Pons (tissue), 1 donor: ENCODE measurements at places on chromosomes 5 and 9.

GRCh38 chr9:129590466-129590865 is 30.4 kb downstream of the C9orf50 start:
- DNase-seq: no peak

GRCh38 chr5:138438003-138438723 is 694 bp upstream of the REEP2 start:
- no peak for DNase-seq

DNA sequence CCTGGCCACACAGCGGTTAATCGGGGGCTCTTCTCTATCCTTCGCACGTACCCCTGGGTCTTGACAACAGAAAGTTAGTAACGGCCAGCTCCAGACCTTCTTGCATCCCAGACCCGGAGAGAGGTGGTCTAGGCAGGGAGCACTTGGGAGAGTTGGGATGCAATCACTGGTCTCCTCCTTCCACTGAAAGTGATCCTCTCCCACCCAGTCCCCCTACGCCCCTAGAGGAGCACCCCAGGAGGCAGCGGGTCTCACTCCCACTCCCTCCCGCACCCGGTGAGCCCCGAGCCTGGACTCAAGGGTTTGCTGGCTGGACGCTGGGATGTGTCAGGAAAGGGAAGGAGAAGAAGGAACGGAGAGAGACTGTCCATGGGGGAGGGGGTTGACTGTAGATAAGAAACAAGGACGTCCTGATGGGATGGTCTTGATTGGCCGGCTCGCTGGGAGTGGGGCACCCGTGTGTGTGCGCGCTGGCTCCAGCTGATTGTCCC is 2.0 kb downstream of the RORB start:
- DNase-seq: no peak

- no peak for DNase-seq
Measured at GRCh38 chr5:16880547-16880946, 55.5 kb downstream of the MYO10 start.

DNA sequence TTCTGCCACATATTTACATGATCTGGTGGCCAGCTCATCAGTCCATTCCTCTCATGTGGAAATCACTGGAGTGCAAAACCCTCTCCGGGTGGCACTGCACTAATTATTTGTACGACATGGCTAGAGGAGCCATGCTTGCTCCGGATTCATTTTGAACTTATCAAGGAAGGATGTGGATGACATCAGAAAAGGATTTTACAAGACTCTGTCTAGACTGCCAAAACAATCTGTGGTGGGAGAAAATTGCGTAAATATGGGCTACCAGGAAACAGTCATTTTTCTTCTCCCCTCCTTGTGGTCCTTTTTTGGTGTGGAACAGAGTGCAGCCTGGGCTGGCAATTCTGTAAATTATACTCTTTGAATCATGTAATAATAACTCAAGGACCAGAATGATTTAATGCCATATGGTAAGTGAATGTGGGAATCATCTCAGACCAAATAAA is 123.4 kb upstream of the IFNE start:
- no peak for DNase-seq

DNA sequence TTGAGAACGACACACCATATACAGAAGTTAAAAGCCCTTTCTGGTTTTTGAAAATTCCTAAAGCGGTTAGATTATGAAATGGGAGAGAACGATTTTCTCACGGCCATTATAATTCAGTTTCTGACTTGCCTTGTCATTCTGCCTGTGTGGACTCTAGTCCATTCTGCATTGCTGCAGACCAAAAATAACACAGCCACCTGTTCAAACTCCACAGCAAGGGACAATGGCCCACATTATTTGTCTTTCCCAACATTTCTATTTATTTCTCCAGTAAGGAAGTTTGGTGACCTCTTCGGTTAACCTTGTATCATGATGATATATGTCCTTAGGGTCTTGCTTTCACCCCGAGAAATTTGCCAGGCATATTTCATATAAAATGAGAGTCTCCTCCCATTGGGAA is 497.7 kb downstream of the BRINP1 start:
- no peak for DNase-seq

GRCh38 chr5:168214071-168214470 is 77.4 kb upstream of the WWC1 start:
- DNase-seq: no peak

DNA sequence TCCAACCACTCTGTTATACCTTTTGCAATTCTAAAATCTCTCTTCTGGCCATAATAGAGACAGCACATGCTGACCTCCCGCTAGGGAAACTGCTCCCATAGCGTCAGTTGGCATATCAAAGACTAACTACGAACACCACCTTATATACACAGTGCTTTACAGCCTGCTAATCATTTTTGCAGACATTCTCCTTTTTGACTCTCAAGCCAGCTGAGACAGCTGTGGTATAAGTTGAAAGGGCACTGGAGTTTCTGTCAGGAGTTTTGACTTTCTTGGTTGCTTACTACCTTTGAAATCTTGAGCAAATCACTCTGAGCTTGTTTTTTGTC is 160.2 kb upstream of the TBCA start:
- no peak for DNase-seq

GRCh38 chr5:6745706-6746222 is 32.5 kb downstream of the TENT4A start:
- DNase-seq: peak; percentile 49

DNA sequence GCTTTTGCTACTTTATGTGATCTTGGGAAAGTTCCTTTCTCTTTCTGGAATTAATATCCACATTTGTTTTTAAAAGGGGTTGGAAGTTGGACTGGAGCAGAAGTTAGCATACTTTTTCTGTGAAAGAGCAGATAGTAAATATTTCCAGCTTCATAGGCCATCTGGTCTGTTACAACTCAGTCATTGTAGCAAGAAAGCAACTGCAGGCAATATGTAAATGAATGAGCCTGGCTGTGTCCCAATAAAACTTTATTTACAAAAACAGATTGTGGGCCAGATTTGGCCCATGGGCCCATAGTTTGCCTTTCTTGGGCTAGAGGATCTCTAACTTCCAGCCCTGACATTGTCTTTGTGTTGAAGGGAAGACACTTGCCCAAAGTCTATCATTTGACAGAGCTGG is 104.4 kb downstream of the ACTL7B start:
- DNase-seq: no peak

GRCh38 chr5:17302106-17302505 is 84.7 kb downstream of the BASP1 start:
- DNase-seq: no peak

- no peak for DNase-seq
Measured at GRCh38 chr5:59354274-59354673, 539.3 kb downstream of the PDE4D start.

DNA sequence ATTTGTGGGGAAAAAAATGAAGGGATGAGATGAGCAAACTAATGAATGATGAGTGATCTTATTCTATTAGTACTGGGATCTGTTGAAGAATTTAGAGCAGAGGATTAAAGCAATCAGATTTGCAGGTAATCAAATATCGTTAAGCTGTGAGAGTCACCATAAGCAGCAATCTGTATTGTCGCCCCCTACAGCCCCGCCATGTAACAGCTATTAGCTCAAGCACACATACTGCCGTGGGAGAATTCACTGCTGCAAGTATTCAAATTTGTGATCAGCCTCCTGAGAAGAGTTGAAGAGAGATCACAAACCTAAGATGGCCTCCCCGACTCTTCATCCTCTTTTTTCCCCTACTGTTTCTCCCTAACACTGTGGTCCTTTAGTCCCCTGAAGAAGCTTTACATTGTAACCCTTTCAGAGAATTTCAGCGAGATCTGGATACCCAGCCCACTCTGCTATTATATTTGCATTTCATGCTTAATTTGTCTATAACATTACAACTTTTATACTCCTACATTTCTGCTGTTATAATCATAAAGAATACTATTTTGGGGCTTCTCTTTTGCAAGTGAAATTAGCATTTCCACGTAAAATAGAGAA is 28.5 kb upstream of the PHF24 start:
- peak; percentile 8 for DNase-seq

GRCh38 chr5:110297152-110297670 is 429.3 kb downstream of the TMEM232 start:
- DNase-seq: no peak

- DNase-seq: no peak
Measured at GRCh38 chr5:153919161-153919560, 119.5 kb downstream of the FAM114A2 start.

- DNase-seq: no peak
Measured at GRCh38 chr5:172459783-172460165, 5.4 kb upstream of the SH3PXD2B start.

DNA sequence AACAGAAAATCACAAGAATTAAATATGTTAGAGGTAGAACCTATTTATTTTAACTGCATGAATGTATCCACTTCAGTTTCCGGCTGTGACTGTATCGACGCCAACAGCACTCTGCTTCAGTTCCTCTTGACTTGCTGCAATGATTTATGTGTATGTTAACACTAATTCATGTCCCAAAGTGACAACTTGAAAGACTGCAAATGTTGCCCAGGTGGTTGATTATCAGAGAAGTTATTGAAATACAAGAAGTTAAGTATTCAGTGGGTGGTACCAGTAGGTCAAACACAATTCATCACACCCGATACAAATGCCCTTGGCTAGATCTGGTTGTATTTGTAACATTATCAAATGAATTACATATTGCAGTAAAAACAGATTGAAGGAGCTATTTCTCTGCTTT is 622.7 kb upstream of the CDH18 start:
- DNase-seq: no peak

- DNase-seq: no peak
Measured at GRCh38 chr5:91179018-91179417, 204.1 kb downstream of the ARRDC3 start.

GRCh38 chr5:11525020-11525419 is 379.2 kb downstream of the CTNND2 start:
- peak; percentile 29 for DNase-seq

DNA sequence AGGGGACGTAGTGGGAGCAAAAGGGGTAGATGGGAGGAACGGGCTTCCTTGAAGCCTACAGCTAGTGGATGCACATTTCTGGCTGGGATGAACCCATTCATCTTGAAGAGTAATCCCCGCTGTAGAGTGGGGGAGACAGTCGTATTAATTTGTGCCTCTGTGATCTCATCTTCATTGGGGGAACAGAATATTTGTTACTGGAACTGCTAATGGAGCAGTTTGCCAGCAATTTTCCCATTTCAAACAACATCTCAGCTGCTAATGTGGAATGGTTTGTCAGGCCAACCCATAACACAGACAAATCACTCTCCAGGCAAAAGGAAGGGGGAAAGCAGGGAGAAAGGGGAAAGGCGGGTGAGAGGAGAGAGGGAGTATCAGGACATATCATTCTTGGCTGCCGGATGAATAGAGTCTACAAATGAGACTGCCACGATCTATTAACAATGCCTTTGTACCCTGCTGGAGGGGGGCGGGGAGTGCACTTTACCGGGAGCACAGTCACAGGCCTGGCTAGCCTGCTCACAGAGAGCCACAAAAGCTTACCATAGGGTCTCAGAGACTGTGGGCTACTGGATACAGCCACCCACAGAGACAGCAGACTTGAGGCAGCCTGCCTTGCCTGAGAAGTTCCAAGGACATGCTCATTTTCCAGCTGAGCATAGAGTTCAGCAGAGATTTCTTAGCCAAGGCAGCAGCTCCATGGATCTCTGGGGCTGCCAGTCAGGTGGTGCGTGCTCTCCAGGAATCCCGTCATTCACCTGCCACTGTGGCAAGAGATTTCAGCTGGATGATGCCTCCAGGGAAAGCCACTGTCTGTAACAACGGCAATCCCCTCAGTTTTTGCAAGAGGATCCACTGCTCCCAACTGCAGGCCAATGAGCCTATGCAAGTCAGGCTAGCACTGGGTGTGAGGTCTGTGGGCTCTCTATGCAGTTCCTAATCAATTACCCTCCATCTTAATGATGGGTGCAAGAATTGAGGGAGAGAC is 217.7 kb upstream of the PANK3 start:
- DNase-seq: peak; percentile 86

GRCh38 chr9:113381909-113382411 is 5.2 kb upstream of the HDHD3 start:
- no peak for DNase-seq

DNA sequence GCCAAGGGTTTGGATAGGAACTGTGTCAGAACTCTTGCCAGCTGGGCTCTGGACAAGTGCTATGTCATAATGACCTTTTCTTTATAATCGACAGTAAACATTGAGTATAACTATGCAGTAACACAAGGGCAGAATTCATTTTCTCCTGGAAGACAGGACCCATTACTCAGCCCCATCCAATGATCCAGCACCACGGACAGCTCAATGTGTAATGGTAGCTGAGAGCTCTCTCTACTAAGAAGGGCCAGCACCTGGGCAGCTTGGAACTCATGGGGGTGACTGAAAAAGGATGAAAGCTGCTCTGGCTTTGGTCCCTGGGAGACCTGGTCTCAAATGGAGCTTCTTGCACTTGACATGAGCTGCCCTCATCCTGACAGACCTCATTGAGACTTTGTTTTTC is 347.8 kb downstream of the TRIM32 start:
- DNase-seq: no peak

DNA sequence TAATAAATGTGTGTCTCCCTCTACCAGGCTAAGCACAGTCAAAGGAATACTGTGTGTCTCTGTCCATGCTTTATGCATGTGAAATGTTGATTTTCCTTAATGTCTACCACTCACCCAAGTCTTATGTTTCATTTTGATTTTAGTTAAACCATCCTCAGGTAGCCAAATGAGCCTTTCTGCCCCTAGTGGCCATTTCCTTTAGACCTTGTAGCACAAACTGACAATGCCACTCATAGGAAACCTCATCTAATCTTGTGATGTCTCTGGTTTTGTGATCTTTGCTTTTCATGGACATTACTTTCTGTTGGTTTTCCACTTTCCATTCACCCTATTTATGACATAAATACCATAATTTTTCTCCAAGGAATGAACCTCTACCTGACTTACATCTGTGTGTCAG is 820.8 kb downstream of the MAT2B start:
- no peak for DNase-seq

DNA sequence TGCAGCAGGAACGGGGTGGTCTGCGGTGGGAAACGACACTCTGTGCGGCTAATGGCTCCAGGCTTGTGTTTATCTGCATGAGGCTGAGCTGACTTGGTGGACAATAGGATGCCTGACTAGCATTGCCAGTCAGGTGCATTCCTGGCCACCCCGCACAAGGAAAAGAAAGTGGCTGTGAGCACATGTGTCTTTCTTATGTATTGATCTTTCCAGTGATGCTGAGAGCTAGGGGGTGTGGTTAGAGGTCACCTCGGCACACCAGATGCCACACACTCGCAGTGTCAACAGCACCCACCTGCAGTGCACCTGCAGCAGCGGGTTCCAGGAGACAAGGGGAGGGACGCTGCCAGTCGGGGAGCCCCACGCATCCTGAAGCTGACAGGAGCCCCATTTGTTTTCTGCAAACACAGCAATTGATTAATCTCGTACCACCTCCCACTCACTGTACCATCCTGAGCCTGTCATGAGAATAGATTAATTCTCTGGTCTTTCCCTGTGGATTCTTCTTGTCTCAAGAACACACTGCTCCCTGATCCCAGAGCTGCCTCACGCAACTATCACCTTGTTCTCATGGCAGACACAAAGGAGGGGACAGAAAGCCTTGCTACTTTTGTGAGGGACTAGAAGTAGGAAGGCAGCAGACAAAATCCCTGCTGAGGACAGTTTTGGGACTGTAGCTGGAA is 251.7 kb upstream of the WWC1 start:
- DNase-seq: no peak

GRCh38 chr9:10855847-10856246 is 243.0 kb upstream of the PTPRD start:
- peak; percentile 9 for DNase-seq
